ENCODE measurements at places on chromosomes 16 and 17.
A peak's percentile ranks its signal among the peaks of the same experiment; 100 is the strongest.

DNA sequence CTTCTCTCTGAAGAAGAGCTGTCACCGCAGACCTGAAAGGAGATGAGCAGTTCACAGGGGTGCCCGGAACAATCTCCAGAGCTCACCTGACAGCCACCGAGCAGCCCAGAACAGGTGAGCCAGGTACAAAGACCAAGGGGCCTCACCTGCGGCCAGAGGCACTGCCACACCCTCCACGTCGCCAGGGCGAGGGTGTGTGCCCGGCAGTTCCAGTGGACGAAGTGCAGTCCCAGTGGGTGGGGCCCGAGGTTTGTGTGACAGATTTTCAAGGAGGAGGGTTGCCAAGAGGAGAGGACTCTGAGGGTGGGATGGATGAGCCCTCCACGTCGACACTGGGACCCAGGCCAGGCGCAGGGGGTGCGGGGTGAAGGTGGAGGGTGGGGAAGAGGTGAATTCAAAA is 61.7 kb downstream of the SMPD3 start:
- no peak for DNase-seq

DNA sequence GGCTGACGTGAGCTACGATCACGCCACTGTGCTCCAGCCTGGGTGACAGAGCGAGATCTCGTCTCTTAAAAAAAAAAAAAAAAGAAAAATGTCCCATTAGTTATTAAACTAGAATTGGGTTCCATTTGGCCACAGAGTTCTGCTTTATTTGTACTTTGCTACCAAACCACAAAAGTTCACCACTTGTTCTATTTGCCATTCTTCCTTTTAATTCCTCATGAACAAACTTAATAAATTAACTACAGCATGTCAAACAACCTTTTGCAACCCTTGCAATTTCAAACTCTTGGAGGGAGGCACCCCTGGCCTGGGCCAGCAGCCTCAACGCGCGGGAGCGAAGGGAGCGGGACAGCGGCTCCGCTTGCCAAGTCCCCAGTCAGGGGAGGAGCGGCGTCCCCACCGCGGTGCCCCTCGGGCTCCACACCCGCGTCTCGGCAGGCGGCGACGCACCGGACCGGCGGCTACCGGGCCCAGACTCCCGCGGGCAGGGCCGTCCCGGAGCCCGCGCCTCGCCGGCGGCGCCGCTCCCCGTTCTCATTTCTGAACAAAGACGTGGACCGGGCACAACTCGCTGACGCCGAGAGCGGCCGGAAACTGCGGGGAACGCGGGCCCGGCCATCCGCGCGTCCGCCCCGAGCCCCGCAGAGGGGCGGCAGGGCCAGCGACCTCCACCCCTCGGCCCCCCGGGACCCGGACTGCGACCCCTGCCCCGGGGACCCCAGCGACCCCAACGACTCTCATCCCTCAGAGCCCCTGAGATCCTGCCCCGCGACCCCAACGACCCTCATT is 775 bp downstream of the CYTH1 start:
- peak; percentile 73 for DNase-seq

- DNase-seq: no peak
Measured at GRCh38 chr16:2818272-2818876, 1.3 kb downstream of the PRSS21 start.

GRCh38 chr16:89129378-89129777 is 35.7 kb downstream of the ACSF3 start:
- DNase-seq: no peak

GRCh38 chr16:15879255-15879811 is 9.1 kb downstream of the CEP20 start:
- no peak for DNase-seq

DNA sequence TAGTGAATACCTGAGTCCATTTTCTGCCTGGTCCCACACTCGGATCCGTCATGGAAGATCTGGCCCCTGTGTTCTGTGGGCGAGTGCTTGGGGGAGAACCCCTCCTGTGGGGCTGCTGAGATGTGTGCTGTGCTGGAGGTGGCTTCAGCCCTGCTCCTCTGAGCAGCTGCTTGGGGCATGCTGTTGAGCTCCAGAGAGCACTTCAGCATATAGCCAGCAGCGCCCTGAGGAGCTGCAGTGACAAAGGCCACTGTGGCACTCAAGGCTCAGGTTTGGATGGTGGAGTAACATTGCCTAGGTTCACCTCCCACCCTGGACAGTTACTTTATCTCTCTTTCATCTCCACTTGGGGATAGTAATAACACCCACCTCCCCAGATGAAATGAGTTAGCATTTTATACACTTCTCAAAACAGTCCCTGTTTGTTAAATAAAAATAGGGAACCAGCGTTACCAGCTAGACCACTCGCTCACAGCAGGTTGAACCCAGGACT is 75.3 kb downstream of the KSR1 start:
- no peak for DNase-seq

DNA sequence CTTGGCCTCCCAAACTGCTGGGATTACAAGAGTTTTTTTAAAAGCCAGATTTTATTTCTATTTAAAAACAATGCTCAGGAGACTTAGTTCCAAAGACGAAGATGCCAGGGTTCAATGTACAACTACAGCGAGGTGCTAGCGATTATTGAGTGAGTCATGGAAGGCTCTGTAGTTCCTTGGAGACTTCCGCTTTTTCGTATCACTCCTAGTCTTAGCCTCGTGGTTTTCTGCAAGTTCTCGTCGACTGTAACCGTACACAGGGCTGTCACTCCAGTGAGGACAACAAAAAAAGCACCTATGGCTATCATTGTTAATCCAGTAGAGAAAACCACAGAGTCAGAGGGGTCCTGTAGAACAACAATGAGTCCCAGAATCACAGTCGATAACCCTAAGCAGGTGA is 22.7 kb upstream of the ZC3H7A start:
- no peak for DNase-seq

- no peak for DNase-seq
Measured at GRCh38 chr16:20873331-20873730, 26.8 kb downstream of the DCUN1D3 start.

DNA sequence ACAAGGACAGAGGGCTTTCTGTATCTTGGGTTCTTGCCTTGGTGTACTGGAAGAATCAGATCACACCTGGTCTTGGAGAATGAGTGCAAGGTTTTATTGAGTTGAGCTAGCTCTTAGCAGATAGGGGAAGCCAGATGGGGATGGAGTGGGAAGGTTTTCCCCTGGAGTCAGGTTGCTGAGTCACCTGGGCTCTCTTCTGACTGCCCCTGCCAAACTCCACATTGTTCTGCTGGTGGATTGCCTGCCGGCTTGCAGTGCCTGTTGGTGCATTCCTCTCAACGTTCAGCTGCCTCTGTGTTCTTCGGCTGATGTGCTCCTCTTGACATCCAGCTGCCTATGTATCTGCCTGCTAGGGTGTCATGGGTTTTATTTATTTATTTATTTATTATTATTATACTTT is 1431.1 kb downstream of the CDH8 start:
- no peak for DNase-seq

- DNase-seq: no peak
Measured at GRCh38 chr16:11320170-11320569, 25.1 kb upstream of the RMI2 start.

- no peak for DNase-seq
Measured at GRCh38 chr17:42111871-42112551, 503 bp downstream of the DHX58 start.

- no peak for DNase-seq
Measured at GRCh38 chr17:31339906-31340661, 18.7 kb upstream of the EVI2A start.

DNA sequence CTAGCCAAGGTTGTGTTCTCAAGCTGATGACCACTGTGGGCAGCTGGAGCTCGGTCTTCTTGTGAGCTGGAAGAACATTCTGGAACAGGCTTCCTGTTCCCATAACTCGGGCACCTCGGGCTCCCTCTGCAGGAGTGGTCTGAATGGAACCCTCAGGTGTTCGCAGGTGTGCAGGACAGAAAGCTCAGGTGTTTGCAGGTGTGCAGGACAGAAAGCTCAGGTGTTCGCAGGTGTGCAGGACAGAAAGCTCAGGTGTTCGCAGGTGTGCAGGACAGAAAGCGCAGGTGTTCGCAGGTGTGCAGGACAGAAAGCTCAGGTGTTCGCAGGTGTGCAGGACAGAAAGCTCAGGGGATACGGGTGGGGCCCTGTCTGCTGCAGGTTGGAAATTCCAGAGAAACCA is 109.0 kb upstream of the CACNG5 start:
- no peak for DNase-seq

GRCh38 chr17:78338486-78339259 is 21.2 kb downstream of the SOCS3 start:
- DNase-seq: no peak

GRCh38 chr17:14746822-14747602 is 446.1 kb downstream of the HS3ST3B1 start:
- no peak for DNase-seq

DNA sequence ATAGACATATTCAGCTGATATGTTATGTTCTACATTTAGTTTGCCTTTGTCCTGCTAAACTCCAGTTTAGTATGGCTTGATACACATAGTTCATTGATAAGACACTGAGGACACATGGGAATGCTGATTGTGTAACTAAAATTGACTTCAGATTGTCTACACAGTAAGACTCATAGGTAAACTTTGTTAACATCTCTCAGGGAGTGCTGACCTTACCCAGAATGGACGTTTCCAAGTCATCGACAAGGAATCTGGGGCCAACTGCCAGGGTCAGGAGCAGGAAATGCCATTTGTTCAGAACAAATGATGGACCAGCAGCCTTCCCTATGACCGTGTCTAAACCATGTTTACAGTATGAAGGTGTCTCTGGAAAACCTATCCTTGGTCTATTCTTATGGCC is 58.7 kb downstream of the DYNLRB2 start:
- DNase-seq: no peak

- DNase-seq: no peak
Measured at GRCh38 chr16:84360170-84360569, 8.2 kb upstream of the ATP2C2 start.

DNA sequence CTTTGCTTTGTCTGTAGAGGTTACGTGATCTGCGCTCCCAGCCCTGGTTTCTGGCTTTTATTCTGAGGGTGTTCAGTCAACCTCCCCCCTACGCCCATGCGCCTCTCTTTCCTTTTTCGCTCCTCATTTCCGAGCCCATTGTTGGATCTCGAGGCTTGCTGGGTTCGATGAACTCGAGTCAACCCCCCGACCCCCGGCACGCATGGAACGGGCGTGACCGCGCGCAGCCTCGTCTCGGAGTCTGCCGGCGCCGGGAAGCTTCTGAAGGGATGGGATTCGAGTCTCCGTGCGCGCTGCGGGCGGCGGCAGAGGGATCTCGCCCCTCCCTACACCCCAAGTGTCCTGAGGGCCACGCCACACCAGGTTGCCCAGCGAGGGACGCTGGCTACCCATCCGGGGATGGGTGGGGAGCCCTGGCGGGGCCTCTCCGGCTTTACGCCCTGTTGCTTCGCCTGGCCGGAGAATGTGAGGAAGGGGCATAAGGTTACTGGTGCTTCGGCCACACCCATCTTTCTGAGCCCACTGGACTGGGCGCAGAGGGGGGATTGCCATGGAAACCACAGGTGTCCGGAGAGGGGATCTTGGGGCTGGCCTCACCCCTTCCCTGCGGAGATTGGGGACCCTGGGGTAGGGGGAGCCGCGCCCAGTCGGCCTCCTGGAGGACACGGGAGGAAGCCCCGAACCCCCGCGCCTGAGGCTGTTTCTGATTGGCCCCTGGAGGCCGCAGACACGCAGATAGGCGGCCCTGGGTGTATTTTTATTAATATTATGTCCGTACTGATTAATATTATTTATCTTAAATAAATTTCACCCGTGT is 1.8 kb downstream of the MAPT start:
- DNase-seq: peak; percentile 62

DNA sequence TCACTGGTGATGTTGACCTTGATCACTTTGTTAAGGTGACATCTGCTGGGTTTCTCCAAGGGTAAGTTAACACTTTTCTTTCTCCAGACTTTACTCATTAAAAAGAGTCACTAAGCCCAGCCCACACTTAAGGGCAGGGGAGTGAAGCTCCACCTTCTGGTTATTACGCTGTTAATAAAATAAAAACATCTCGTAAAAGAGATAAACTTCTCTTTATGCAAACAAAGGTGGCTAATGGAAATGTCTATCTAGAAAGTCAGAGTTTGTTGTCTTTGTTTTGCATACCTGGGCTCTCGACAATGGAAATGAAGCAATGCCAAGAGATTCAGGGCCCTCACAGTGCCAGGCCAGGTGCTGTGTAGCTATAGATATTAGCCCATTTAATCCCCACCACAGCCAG is 134.4 kb downstream of the ZFHX3 start:
- no peak for DNase-seq

- DNase-seq: no peak
Measured at GRCh38 chr16:70730944-70731343, 45.1 kb upstream of the MTSS2 start.

- DNase-seq: no peak
Measured at GRCh38 chr17:1776328-1776727, 14.5 kb downstream of the SERPINF1 start.

DNA sequence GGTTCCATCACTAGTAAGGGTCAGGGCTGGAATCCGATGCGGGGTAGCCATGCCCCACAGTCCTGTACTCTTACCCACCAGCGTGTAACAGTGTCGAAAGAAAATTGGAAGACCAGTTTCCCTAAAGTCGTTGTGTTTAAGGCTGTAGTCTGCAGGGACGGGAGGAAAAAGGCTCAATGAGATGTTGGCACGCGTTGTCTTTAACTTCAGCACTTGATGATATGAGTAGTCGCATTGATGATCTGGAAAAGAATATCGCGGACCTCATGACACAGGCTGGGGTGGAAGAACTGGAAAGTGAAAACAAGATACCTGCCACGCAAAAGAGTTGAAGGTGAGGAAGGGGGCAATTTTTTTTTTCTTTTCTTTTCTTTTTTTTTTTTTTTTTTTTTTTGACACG is 1.3 kb downstream of the HSBP1 start:
- DNase-seq: no peak

GRCh38 chr17:73293031-73293430 is 18.8 kb downstream of the CDC42EP4 start:
- no peak for DNase-seq

DNA sequence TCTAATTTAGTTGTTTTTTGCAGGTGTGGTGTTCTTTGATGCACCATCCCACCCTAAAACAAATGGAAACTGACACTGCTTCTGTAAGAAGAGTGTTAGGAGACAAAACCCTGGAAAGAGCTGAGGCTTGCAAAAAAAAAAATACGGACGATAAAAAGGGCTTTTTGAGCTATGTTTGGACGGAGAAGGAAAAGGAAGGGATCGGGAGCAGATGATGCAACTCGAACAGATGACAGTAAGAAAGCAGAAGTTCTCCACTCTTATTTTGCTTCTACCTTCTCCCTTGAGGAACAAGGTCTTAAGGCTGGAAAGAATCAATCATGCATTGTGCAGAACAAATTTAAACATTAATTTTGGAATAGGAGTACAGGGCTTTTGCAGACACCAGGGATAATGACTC is 136.7 kb downstream of the MAF start:
- no peak for DNase-seq

GRCh38 chr17:7330638-7331015 is 1.5 kb upstream of the NEURL4 start:
- DNase-seq: no peak

DNA sequence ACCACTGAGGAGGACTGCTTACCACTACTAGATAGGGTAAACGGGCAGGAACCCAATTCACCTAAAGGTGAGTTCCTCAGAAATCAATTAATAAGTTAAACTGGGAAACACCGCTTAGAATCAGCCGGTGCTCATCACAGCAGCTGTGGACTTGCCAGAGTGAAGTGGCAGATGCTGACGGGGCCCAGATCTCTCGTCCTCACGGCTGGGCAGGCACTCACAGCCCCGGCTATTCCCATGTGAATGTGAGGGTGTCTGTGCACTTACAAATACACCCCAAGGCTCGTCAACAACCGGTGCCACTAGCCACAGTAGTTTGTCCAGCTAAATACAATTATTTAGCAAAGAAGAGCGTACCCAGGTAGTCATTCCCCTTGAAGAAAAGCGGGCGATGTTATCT is 29.7 kb downstream of the MBTPS1 start:
- no peak for DNase-seq
